ENCODE measurements at places on chromosomes 3 and 15.
A peak's percentile ranks its signal among the peaks of the same experiment; 100 is the strongest.

DNA sequence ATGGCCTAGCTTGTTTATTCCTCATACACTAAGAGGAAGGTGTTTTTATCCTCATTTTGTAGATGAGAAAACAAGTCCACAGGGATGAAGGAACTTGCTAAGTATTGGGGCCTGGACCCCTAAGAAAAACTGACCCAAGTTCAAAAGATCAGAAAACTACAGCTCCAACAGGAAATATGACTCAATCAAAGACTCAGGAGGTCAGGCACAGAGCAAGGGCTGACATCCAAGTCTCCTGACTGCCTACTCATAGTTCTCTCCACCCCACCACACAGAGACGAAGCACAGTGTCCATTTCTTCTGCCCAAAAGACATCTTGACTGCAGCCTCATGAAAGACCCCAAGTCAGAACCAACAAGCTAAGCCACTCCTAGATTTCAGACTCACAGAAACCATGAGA is 26.9 kb upstream of the TPM1 start:
- no peak for DNase-seq

- no peak for DNase-seq
These were observed 47.2 kb upstream of the MME start for GRCh38 chr3:155032918-155033317.

GRCh38 chr3:16944356-16944755 is 59.6 kb downstream of the PLCL2 start:
- DNase-seq = no peak

DNA sequence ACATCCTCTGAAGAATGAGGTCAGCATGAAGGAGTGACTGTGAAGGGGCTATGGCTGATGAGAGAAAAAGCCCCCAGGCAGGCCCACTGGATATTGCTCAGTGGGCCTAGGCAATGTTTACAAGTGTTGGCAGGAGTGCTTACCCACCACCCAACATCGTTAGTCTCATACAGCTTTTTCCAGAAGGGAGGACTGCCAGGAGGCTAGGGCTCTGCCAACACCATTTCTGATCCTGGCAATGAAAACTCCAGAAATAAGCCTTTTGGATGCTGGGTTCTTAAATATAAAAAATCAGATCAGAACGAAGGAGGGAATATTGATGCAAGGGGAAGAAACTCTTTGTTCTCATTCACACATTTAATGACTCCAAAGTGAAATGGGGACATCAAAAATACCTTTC is 189.1 kb downstream of the DCLK3 start:
- DNase-seq = no peak

GRCh38 chr15:24956111-24956838 is 1.5 kb downstream of the SNRPN start:
- peak; percentile 58 for DNase-seq

DNA sequence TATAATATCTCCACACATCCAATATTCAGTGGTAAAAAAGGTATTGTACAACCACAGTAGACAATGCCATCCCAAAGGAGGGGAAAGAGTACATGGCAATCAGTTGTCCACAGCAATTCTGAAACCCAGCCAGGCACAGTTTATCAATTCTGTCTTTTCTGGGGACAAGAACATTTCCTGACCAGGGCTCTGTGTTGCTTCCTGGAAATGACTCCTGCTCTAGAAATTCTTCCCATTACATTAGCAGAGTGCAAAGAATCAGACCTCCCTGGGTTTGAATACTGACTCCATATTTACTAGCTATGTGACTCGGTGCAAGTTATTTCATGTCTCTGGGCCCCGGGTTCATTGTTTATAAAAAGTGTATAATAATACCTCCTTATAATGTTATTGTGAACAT is 220.4 kb upstream of the CFAP20DC start:
- no peak for DNase-seq

- DNase-seq = no peak
These were observed 42.4 kb downstream of the ZNF710 start for GRCh38 chr15:90043530-90044010.

GRCh38 chr15:82715003-82715402 is 5.3 kb upstream of the AP3B2 start:
- no peak for DNase-seq

GRCh38 chr15:85336880-85337279 is 43.5 kb upstream of the AKAP13 start:
- DNase-seq = no peak

DNA sequence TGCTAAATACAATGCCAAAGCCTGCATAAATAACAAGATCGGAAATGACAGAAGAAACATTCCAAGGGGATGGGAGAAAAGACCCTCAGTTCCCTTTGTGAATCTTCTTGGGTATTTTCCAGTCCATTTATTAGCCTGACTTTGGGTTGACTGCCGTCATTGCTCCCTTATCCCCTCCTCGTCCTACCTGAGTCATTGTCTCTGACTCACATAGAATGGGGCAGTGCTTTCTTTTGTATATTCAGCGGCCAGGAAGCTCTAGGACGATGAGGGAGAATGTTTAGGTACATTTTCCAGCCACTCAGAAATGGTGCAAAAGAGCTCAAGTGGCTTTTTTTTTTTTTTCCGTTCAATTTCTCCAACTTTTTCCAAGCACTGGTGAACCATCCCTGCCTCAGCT is 71.6 kb downstream of the KAT2B start:
- DNase-seq = no peak

- peak; percentile 12 for DNase-seq
These were observed 169.0 kb upstream of the TSC22D2 start for GRCh38 chr3:150238995-150239619.

GRCh38 chr15:100559330-100559729 is 30.6 kb upstream of the CERS3 start:
- DNase-seq = no peak

GRCh38 chr3:49668861-49669260 is 5.3 kb upstream of the APEH start:
- DNase-seq = no peak

GRCh38 chr3:13851091-13851849 is 28.6 kb downstream of the WNT7A start:
- DNase-seq = no peak

GRCh38 chr15:101386967-101387366 is 91.9 kb upstream of the SNRPA1 start:
- no peak for DNase-seq

DNA sequence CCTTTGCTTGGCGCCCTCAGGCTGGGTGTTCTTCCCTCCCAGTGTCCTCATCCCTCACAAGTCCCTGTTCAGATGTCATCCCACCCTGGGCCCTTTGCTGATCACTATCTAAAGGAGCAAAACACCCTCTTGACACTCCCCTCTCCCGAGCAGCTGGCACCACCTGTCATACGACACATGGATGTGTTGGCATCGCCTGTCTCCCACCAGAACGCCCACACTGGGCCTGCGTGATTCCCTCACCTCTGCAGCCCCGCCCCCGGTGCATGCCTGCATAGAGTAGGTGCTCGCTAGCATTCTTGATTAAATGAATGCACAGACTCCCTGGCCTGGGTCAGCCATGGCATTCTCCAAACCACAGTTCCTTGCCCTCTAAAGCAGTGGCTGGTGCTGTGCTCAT is 75.8 kb downstream of the DNAJB8 start:
- DNase-seq = no peak

DNA sequence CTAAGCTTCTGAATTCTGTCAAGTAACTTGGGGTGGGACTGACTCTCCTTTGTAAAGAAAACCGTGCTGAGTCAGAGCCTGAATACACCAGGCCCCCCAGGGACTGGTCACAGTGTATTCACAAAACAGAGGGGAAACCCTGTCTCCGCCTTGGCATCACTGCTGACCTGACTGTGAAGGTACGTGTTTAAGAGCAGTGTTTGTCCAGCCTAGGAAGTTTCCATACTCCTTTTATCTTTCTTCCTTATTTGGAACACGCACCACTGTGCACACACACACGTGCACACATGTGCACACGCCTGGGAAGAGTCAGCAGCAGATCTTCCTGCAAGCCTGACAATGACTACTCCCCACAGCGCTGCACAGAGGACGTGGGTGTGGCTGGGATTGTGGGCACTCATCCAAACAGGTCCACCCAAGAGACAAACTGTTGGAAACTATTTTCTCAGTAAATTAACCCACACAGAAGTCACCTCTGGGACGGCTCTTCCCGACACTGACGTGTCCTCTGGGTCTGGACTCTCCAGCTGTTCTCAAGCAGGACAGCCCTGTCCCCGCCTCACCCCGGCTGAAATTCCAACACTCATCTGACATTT is 87.7 kb downstream of the ATP10A start:
- no peak for DNase-seq

All from NCI-H187 treated with DMSO at 0.1 percent for 48 hours (cell line).